Activated CD8-positive, alpha-beta memory T cell treated with anti-CD3 and anti-CD28 coated beads for 36 hours (primary cell): ENCODE measurements at places on chromosomes 13 and 19. TPM values are rescaled to one million over a fixed set of nuclear protein-coding genes. Genes with fewer than 3 reads are reported as not detected.

The ADPRHL1 gene
- total RNA-seq = 0.65 TPM

The CALR gene
- total RNA-seq = 809 TPM

The DENND1C gene
- 61.1 TPM for total RNA-seq

The PCSK4 gene
- 1.3 TPM for total RNA-seq

The ZNF8 gene
- total RNA-seq = 4.5 TPM

The RNF17 gene
- not detected for total RNA-seq

The GPR42 gene
- not detected for total RNA-seq

The WDR88 gene
- not detected for total RNA-seq

The GGN gene
- not detected for total RNA-seq

The SHD gene
- not detected for total RNA-seq

The KLK5 gene
- not detected for total RNA-seq

The TNNI3 gene
- not detected for total RNA-seq

The EDNRB gene
- total RNA-seq = not detected

The CEACAM8 gene
- total RNA-seq = not detected

The IL27RA gene
- total RNA-seq = 61.1 TPM

The OR7C1 gene
- total RNA-seq = not detected

The CEACAM4 gene
- total RNA-seq = not detected

The ZIC2 gene
- not detected for total RNA-seq

The LHB gene
- not detected for total RNA-seq

The JAK3 gene
- 123 TPM for total RNA-seq

The NACC1 gene
- total RNA-seq = 119 TPM

The GNA15 gene
- 2.9 TPM for total RNA-seq

The FPR1 gene
- total RNA-seq = not detected

The COMP gene
- total RNA-seq = not detected

The CCDC70 gene
- not detected for total RNA-seq

The CEACAM20 gene
- total RNA-seq = not detected
